ENCODE measurements at places on chromosomes 12 and 14.
A peak's percentile ranks its signal among the peaks of the same experiment; 100 is the strongest.

- peak; percentile 52 for DNase-seq
Measured at GRCh38 chr14:55600784-55601561, 21.0 kb downstream of the KTN1 start.

GRCh38 chr12:99026332-99027054 lies 381.4 kb downstream of the APAF1 start:
- no peak for DNase-seq

DNA sequence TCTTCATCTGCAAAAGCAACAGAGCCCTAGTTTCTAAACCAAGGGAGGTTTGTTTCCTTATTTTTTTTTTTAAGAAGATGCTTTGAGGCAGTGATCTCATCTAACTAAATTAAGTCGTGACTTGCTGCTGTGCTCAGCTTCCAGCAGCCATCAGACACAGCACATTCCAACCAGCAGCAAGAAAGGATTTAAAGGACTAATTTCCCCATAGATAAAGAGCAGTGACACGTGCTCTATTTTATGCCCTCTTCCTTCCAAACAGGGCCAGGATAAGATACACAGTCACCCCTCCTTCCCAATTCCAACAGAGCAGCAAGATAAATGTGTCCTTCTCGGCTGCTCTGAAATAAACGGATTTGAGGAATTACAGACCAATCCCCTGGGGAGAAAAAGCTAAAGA lies 81.7 kb downstream of the PRKAB1 start:
- peak; percentile 14 for DNase-seq

DNA sequence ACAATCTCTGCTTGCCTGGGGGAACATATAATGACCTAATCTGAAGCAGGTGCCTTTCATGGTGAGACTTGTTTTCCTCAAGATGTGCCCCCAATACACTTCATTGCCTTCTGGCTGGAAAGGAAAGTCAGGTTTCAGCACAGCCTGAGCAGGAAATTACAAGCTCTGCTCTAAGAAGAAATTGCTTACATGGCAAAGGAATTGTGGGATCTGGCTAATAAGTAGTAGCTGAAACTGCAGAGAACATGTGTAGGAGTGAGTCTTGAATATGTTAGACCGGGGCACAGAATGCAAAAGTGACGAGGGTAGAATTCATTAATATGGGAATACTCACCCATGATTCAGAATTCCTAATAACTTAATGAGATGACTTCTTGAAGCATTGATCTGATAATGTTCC lies 6.3 kb upstream of the CFAP54 start:
- no peak for DNase-seq

DNA sequence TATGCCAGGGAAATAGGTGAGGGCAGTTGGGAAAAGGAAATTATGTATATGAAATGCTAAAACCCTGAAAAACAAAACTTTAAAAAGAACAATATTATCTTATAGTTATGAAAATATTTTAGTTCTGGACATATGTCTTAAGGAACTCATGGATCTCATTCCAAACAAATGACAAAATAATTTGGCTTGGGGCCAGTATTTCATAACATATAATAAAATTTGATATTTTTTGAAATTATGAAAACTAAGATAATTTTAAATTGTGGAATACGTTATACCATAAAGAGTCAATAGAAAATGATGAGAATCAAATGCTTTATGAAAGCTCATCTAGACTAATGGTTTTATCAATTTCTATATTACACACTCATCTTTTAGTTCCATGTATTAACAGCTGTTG lies 173.8 kb upstream of the DCN start:
- DNase-seq: no peak

GRCh38 chr14:89650077-89650978 lies 233.3 kb upstream of the FOXN3 start:
- DNase-seq: no peak

DNA sequence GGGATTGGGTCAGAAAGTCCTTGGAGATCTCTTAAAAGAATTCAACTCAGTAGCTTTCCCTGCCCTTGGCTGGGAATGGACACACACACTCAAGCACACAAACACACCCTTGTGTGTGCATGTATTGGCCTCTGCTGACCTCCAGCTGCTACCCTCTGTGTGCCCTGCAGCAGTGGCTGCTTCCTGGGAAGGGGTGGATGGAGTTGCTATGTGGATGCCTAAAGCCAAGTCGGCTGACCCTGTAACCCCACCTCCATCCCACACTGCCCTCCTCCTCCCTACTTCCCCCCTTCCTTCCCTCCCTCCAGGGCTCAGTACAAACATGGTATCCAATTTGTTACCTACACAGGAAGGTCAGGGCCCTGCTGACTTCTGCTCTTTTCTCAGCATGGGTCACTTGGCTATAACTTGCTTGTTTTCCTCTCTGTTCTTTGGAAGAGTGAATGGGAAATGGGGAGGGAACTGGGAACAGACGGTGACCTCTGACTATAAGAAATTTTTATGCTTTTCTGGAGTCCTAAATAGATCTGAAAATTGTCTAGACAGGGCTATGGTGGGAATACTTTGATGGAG lies 351.6 kb upstream of the TBX3 start:
- no peak for DNase-seq

- DNase-seq: no peak
Measured at GRCh38 chr12:13745111-13745860, 236.1 kb downstream of the GRIN2B start.

GRCh38 chr14:33455654-33456345 lies 495.1 kb downstream of the EGLN3 start:
- no peak for DNase-seq

DNA sequence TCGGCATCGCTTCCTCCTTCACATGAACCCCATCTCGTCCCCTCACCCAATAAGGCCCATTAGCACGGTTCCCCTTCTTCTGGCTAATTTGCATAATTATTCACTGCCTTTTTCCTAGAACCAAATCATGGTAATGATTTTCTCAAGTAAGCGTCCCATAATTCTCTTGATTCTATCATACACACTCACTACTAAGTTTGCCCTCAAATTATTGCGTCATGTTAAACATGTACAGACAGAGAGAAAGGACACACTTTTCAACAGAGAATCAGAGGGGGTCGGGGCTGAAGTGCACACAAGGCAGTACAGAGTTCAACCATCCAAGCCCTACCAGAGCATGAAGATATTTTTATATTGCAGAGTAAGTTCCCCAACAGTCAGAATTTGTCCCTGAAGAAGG lies 256.6 kb downstream of the FOXN3 start:
- DNase-seq: no peak

- DNase-seq: no peak
Measured at GRCh38 chr12:117688446-117688845, 280.3 kb downstream of the KSR2 start.

- peak; percentile 85 for DNase-seq
Measured at GRCh38 chr14:68780358-68781160, 12.3 kb downstream of the ZFP36L1 start.

GRCh38 chr12:92289629-92290349 lies 144.1 kb upstream of the BTG1 start:
- DNase-seq: peak; percentile 54

- no peak for DNase-seq
Measured at GRCh38 chr14:100325231-100325632, 2.1 kb downstream of the SLC25A47 start.

DNA sequence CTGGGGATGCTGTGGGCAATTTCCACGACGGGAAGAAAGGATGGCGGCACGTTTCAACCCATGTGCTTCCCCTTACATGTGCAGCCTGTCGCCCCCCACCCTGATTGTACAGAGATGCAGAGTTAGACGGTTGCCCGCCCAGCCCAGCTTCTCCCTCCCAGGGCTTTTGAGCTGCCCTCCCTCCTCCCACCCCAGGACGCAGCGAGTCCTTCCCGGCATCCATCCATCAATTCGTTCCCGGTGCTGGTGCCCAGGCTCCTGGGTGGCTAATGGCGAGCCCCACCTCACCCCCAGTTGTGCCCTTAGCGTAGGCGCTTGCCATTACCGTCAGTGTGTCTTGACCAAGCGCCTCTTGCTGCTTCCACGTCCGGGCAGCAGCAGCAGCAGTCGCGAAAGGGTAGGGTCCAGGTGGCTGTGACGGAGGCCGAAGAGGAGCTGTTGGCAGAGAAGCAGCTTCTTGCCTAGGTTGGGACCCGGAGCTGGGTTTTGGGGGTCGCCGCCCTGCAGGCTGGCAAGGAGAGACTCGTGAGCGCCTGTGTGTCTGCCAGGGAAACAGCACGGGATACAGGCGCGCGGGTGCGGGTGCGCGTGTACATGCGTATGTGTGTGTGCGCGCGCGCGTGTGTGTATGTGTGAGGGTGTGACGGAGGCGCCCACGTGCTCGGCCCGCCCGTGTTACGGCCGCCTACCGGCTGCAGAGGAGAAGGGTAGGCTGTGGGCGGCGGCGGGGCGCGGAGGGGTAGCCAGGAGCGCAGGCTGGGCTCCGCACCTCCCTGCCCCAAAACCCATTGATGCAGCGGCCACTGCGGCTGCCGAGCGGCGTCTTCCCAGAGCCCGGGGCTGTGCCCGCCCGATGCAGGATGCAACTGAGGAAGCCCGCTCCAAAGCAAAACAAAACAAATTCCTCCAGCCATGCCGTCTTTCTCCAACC lies at the start of gene SLC6A15:
SLC6A15 (minus strand) TSS at position 602 of the 931 bp plus-strand sequence. CDS start 20,679 bp downstream, outside the sequence.
- peak; percentile 89 for DNase-seq

DNA sequence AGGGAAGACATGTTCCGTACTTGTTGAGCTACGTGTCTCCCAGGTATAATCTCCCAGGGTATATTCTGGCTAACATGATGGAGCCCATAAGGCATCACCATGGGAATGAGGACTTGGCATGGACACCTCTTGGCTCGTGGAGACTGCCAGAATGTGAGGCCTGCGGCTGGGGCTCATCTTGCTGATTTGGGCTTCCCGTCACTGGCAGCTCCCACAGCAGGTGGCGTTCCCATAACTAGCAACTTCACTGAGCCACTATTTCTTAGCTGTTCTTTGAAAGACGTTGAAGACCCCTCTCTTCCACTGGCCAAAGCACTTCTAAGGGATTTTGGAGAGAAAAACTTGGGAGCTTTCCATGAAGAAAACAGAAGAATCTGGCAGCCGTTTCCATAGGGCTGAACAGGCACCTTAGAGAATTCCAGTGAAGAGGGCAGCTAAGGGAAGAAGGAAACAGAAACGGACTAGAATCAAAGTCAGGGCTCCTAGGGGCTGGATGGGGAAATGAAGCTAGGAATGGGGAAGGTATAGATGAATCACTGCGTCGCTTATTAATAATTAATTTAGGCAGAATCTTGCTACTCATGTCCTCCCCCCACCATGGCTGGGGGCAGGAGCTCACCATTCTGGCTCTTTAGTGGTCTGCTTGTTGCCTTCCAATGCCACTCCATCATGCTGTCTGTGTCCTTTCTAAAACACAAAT lies 39.7 kb upstream of the FOS start:
- DNase-seq: no peak

DNA sequence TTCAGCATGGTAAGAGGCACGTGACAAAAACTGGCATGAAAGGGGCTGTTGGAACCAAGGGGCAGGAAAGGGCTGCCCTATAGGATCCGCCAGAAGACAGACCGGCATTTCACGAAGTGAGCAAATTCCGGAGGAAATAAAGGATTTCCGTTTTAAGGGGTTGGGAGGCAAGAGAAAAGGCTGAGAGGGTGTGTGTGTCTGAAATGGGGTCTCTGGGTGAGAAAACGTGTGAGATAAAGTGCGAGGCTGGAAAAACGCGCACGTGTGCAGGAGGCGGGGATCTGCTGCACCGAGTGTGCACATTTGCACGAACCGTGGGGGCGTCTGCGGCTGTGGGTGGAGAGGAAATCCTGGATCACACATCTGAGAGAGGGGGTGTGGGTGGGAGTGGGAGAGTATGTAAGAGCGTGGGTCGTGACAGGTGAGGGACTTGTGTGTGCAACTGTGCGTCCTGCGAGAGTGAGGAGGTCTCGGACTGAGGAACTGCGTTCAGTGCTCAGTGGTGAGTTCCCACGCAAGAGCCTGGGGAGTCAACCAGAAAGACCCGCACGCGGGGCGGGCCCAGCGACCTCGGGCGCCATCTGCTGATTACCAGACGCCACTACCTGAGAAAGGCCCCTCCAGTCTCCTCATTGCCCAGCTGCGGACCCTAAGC lies 37.0 kb upstream of the P2RX7 start:
- DNase-seq: peak; percentile 60
